ENCODE measurements at places on chromosomes 7 and 10.

DNA sequence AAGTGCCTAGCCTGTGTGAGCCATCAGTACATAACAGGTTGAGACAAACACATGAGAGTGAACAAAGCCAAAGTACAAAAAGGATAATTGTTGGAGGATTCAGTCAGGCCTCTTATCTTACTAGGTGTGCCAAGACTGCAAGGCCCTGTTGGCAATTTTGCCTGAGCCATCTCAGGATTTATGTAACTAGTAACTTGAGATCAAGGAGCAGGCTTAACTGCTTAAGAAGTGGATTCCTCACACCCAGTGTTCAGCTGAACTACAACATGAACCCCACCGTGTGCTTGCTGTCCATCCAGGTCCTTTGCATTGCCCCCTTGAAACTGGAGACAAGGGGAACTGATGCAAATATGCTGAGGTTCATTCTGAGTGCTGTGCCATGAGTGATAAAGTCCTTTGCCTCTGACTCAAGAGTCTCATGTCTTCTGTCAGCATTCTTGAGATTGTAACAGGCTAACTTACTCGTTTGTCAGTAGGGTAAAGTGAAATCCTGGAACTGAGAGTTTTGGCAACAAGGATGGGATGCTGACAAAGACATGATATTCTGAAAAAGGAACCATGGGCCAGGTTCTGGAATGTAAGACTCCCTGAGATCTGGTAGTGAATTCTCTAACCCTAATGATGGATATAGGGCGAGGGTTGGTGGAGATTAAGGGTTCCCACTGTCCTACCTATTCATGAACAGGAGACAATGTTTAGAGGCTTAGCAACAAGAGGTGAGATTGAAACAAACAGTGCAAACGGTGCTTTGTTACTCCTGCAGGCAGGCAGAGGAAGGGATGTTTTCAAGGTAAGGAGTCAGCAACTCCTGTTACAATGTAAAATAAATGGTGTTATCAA, 44.1 kb upstream of the GATAD1 start:
- DNase-seq: no peak

DNA sequence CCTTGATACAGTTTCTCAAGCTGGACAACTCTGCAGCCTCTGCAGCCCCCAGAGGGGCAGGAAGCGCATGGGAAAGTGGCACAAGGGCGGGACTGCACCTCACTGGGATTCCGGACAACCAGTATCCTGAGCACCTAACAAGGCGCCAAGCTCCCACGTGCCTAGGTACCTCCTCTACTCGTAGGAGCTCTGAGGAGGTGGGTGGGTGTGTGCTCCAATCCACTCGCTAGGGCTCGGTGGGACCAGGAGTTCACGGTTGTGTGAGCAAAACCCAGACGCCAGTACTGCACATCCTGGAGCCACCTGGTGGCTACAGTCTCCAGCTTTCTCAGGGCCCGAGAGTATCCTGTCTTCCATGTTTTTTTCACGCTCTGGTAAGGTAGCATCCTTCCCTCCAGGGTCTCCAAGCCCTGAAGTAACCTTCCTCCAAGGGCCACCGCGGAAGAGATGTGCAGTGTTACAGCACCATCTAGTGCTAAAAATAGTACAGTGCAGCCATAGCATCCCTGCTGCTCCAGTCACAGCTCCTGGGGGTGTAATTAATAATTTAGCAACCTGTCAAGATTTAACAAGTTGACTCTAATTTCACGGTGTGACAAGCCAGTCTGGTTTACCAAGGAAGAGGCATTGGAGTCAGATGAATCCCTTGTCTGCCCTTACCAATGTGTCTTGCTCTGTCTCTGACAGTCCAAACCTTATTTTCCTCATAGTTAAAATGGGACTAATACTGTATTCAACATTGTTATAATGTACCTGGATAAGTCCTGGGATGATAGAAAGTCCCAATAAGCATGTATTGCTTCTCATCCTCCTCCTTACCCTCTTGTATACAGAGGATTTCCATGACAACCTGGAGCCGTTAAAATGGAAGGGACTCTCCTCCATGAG, 70.4 kb downstream of the HERPUD2 start:
- no peak for DNase-seq

DNA sequence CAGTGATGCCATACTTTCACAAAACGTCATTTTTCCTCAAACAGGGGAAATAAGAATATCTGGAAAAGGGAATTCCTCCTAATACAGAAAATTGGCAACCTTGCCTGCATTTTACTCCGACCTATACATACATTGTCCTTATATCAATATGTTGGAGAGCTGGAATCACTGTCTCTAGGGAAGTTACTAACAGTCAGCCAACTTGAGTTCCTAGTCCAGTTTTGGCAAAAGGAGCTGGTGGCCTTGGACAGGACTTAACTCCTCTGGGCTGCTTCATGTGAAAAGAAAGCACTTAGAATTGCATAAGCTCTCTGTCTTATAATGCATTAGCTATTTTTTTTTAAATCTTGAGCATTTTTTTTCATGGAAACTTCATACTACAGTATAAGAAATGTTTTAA, 174.2 kb upstream of the HGF start:
- DNase-seq: no peak

GRCh38 chr10:58836991-58837575, 324.4 kb downstream of the BICC1 start:
- DNase-seq: no peak

DNA sequence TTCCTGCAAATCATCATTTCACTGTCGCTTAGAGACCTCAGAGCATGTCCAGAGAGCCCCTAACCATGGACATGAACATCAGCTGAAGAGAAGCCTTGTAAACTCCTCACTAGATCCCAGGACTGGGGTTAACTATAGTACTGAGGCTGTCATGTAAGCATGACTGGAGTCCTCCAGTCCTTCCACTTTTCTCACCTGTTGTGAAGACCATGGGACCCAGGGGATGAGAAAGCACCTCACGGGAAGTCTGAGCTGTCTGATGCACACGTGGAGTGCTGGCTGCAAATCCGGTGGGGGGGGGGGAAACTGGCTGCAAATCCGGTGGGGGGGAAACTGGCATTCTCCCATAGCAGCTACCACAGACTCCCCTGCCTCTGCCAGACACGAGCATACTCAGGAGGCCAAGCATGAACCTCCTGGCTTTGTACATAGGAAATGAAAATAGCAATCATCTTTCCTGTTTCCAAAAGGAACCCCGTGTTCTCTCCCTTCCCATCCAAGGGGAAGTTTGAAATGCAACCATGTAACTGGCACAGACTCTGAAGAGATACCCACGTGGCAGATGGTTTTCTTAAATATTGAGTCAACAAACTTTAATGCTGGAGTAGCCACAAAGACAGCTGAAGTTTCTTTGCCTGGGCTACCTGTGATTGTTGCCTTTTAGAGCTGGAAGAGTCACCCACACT, 261.4 kb downstream of the ZMYND11 start:
- no peak for DNase-seq

DNA sequence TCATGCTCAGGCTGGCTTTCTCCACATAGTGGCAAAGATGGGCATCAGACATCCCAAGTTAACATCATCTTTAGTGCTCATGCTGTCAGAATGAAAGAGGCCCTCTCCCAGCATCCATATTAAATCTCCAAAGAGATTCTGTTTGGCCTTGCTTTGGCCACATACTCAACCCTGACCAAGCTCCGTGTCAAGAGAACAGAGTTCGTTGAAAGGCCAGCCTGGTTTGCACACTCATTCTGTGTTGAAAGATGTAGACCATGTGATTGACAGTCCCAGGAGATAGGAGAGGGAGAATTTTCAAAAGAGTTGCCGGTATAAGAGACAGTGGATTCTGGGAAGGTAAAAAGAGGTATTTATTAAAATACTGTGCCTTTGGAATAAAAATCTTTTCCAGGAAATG, 19.7 kb downstream of the MET start:
- no peak for DNase-seq

DNA sequence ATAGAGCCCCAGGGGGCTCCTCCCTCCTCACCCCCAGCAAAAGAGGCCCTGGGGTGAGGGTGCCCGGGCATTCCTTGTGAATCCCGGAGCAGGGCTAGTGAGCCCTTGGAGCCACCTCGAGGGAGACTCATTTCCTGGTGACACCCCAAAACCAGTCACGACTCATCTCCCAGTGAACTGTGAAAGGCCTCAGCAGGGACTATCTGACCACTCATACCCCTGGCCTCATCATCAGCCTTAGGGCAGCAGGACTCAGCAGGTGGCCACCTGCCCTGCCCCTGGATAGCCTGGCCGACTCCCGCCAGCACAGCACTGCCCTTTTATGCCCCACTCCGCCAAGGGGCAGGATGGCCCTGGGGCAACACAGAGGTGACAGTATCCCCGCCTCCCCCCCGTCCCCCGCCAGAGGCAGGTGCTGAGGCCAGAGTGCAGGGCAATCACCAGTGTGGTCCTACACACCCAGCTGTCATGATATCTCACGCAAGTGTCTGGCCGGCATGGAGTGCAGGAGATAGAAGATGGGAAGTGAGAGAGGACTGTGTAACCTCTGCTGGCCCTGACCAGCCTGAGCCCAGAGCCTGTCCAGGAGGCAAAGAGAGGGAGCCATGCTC, 3.2 kb downstream of the SNCG start:
- DNase-seq: no peak

- DNase-seq: no peak
Observed at GRCh38 chr10:121532292-121532864, 65.9 kb downstream of the FGFR2 start.

- peak; percentile 48 for DNase-seq
Observed at GRCh38 chr7:38463277-38464225, 167.6 kb downstream of the AMPH start.

DNA sequence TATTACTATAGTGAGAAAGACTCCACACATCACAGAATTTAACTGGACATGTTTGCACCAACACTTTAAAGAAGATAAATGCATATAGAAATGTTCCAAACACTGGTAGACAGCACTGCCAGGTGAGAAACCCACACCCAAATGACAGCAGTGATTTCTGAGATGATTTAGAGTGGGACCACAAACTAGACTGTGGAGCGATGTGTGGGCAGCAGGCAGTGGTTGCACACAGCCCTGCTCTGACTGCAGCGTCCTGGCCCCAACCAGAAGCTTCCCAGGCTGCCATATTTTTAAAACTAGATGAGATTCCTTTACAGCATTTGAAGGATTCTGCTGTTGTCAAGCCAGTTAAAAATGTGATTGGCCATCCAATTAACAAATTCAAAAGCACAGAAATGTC, 47.7 kb upstream of the COMMD3 start:
- no peak for DNase-seq

DNA sequence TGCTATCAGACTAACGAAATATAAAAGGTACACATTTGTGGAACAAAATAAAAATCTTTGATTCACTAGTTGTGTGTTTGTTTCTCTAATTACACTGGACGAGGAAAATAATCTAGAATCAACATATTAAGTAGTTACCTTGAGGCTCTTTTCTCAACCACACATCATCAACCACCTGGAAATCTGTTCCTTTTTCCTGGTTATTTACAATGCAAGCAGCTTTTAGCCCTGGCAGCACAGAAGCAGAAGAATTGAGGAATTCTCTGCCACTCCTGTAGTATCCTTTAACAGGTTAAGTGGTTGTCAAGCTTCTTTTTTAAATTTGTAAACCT, 23.7 kb downstream of the NUP42 start:
- no peak for DNase-seq

GRCh38 chr7:16021851-16022250, 335.4 kb upstream of the MEOX2 start:
- DNase-seq: no peak

DNA sequence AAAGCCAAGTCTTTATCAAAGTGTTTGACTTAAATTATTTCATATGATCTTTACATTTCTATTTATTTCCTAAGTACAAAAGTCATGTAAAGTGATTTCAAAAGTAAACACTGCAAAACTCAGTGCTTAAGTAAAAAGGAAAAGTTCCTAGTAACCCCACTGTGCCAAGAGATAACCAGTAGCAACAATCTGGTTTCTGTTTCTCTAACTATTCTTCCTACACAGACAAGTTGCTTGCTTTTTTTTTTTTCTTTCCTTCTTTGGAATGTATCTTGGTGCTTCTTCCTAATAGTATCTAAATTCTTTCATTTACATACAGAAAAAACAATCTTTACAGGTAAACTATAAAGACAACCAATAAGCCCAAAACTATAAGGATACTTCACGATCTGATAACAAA, 3.1 kb downstream of the JCAD start:
- DNase-seq: no peak

DNA sequence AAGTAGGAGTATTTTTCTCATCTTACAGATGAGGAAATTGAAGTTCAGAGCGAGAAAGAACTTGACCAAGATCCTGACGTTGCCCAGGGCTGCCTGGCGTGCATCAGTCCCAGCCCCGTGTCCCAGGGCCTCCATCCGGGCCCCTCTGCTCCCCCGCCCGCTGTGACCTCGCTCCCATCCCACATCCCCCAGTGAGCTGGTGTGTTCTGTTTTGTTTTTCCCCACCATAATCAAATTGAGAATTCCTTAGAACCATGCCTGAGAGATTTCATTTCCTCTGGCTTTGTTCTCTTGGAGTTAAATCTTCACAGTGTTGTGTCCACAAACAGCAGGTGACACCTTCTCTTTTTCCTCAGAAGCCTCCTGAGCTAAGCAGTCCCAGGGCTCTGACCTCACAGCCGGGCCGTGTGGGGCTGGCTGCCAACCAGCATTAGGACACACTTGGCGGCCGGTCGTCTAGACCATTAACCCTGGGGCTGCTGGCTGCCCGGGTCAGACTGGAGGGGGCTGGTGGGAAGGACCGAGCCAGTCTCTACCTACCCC, 44.3 kb downstream of the PFKP start:
- peak; percentile 81 for DNase-seq

GRCh38 chr7:15652776-15653290, 33.6 kb downstream of the MEOX2 start:
- DNase-seq: no peak

DNA sequence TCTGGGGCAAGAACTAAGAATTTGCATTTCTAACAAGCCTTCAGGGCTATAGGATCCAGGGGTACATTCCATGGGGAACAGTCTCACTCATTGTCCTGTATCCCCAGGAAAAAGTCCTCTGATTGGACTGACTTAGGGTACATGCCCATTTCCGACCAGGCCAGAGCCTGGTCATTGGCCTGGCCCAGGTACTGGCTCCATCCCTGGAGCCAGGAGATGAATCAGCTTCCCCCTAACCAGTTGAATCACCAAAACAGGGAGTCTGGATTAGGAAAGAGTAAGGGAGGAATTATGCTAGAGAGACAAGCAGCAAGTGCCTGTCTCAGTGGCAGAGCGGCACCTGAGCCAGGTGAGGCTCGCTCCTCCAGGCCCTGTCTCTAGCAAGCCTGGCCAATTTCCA, 137.5 kb downstream of the FGFR2 start:
- no peak for DNase-seq

DNA sequence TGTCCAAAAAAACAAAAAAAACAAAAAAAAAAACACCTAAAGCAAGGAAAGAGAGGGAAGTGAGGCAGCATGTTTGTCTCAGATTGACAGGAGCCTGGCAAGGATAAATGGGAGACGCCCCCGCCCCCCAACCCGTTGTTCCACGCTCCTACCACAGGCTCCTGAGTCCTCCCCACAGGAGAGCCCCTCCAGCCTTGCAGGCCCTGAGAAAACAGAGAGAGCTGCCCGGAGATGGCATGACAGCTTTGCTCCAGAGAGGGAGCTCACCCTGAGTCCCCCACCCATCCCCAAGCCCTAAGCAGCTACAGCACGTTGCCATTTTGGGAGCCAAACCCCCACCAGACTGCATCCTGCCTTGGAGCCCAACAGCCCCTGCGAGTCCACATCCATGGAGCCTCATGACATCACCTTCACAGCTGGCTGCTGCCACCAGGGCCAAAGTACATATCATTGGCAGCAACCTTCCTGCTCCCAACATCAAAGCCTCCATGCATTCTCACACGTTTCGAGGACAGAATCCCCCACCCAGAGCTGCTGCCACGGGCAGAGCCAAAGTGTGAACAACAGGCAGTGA, 1283.3 kb downstream of the TYW1 start:
- no peak for DNase-seq
